ENCODE measurements at places on chromosomes 2 and 18.

GRCh38 chr18:2240311-2240705, 331.0 kb downstream of the METTL4 start:
- DNase-seq = no peak

- peak; percentile 25 for DNase-seq
Measured at GRCh38 chr18:58525517-58525916, 103.4 kb downstream of the ALPK2 start.

DNA sequence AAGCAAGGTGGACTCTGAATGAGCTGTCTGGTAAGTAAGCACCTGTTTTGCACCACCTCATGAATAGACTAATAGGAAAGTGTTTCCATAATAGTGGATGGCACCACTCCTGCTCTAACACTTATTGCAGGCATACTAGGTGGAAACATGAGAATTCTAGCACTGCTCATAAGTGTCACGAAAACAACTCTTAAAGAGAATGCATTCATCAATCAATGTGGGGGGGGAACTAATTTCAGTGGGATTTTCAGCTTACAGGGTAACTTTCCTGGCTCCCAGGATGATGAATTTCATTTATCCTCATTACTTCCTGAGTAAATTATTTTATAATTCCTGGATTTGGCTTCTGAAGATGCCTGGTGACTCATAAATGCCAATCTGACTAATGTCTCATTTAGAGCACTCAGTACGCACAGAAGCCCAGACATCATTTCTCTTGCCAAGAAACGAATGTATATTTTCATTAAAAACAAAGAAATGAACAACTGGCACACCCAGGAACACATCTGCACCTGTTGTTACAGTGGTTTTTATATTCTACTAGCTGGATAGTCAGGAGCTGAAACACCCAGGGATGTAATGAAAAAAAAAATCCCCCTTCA, 129.6 kb downstream of the PID1 start:
- no peak for DNase-seq

DNA sequence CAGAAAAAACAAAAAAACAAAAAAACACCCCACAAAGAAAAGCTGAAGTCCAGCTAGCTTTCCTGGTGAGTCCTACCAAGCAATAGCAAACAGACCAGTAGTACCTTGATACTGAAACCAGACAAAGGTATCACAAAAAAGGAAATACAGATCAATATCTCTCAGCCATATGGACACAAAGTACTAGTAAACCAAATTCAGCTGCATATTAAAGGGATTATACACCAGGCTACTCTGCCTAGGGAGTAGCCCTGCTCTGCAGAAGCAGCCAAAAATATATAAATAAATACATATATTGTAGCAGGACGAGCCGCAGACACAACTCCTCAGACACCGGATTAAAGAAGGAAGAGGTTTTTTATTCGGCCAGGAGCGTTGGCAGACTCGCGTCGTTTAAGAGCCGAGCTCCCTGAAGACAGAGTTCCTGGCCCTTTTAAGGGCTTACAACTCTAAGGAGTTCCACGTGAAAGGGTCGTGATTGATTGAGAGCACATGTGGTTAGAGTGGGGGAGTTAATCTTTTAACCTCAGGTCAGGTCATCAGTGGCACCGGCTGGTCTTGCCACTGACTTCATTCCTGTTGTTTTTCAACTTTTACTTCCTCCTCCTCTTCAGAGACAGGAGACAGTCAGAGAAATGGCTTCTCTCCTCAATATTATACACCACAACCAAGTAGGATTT, 38.4 kb upstream of the DTNB start:
- no peak for DNase-seq

- DNase-seq = no peak
Measured at GRCh38 chr2:54595999-54596902, 127.2 kb upstream of the EML6 start.

- no peak for DNase-seq
Measured at GRCh38 chr2:154549869-154550268, 148.6 kb upstream of the KCNJ3 start.

- DNase-seq = no peak
Measured at GRCh38 chr2:120734930-120735651, 577 bp upstream of the GLI2 start.

DNA sequence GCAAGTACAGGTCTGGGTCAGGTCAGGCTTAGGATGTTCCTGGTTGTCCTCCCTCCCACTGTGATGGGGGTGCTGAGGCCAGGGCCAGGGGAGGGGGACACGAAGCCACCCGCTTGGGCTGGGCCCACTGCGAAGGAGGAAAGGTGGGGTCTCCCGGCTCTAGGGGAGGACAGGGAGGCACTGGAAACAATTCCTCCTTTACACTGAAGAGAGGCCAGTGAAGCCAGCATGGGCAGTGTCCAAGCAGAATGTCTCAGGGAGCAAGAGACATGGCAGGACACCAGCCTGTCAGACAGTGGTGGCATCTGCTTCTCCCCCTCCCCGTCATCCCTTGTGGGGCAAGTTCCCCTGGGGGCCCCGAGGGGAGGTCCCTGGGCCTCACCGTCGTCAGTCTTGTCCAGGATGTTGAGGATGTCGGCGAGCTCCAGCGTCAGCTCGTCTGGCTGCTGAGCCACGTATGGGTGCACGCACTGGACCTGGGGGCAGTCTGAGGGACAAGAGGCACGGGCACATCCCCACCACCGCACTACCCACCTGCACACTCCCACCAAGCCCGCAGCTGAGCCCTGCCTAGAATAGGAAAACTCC, 10.8 kb downstream of the SNORC start:
- DNase-seq = no peak

GRCh38 chr2:10355471-10356438, 53.1 kb downstream of the HPCAL1 start:
- no peak for DNase-seq

GRCh38 chr2:213229814-213230213, 54.5 kb upstream of the SPAG16 start:
- no peak for DNase-seq

- DNase-seq = no peak
Measured at GRCh38 chr18:5729983-5730699, 165.2 kb downstream of the TMEM200C start.

DNA sequence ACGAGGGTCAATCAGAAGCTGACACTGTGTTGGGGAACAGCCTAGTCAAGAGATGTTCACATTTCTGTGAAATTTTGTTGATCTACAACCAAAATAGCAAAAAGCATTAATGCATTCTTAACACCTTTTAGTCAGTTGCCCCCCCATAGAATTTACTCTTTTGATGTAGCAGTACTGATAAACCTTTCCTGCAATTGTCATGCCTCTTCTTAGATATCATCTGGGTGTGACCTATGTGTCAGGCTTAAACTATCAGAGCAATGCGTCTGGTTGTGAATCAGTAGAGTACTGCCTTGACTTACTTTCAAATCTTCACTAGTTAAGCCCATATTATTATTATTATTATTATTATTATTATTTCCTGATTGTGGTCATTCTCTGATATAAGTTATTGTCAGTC, 61.9 kb downstream of the GREB1L start:
- no peak for DNase-seq

DNA sequence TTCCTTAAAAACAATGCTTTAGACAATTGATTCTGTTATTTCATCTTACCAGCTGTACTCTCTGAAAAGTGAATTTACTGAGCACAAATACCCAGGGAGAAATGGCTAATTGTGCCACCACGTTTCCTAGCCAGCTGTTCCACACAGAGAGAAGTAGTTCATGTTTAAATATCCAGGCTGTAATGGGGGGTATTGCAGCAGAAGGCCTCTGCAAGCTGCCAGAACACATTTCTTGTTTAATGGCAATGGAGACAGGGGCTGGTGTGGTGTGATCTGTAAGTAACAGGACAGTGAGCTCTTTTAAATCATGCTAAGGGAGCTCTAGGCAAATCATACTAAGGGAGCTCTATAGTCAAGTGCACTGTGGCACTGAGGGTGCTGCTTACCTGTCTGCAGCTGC, 809.2 kb downstream of the CNTNAP5 start:
- no peak for DNase-seq

GRCh38 chr2:239814861-239815601, 210.1 kb downstream of the NDUFA10 start:
- no peak for DNase-seq

GRCh38 chr2:234840336-234840735, 111.5 kb upstream of the SH3BP4 start:
- DNase-seq = peak; percentile 68

- DNase-seq = no peak
Measured at GRCh38 chr2:3571284-3571683, 3.8 kb upstream of the RPS7 start.

GRCh38 chr2:207621501-207622039, 3.6 kb downstream of the METTL21A start:
- no peak for DNase-seq

GRCh38 chr18:26631135-26631534, 82.8 kb upstream of the KCTD1 start:
- no peak for DNase-seq

DNA sequence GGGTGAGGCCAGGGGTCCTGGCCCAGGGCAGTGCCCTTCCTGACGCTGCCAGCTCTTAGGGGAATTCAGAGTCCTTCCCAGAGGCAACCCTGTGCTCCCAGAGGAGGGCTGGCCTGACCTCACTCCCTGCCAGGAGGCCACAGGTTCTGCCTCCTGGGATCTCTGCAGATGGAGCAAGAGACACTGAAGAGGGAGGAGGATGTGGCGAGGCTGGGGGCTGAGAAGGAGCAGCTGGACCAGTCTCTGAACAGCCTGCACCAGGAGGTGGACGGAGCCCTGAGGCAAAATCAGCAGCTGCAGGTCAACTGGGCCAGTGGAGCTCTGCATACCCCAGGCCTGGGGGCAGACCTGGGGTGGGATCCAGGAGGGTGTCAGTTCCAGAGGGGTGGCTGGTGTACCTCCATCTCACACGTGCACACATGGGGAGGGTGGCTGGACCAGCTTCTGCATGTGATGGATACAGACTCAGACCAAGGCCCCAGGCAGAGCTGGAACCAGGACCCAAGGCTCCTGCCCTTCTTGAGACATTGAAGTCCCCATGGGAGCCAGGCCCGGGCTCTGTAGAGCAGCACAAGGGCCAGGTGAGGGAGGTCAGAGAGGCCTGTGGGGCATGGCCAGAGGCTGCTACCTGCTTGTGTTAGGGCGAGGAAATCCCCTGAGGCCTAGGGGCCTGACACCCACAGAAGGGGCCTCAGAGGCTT, 9.7 kb upstream of the SNED1 start:
- no peak for DNase-seq

- no peak for DNase-seq
Measured at GRCh38 chr2:209788925-209789324, 17.3 kb downstream of the UNC80 start.

DNA sequence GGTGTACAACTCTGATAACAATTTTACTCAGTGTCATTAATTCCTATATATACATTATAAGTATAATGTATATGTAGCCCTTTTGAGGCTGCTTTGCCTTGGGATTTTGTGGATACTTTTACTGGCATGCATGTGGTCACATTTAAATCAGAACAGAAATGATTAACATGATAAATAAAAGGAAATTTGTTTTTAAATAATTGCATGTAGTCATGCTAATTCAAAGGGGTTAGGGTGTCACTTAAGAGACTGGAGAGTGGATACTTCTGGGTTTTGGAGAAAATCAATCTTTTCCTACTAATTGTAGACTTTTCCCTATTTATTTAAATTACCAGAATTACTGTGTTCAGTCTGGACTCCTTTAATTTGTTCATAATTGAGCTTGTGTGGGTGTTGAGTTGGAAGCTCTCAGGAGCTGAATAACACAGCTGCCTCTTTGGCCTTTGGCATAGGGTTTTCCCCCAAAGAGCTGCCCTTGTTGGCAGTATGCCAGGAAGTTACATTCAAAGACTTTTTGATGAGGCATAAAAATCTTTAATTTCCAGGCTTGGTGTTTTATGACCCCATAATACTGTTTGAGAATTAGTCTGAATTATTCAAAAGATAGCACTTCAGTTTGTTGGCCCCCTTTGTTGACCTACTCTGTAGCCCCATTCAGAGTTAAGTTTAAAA, 484.7 kb upstream of the NRP2 start:
- no peak for DNase-seq

DNA sequence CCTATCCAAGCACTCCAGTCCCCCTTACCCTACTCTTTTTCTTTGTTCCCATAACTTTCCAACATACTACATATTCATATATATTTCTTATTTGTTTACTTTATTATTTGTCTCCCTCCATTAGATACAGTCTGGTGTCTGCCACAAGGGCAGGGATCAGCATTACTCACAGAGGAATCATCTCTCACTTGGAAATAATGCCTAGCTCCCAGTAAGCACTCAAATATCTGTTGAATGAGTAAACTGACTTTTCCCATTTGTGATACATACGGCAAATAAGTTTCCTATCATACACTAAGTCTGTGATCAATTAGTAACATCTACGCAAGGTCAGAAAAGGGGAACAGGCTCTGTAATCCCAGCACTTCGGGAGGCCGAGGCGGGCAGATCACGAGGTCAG, 18.7 kb downstream of the C1D start:
- DNase-seq = peak; percentile 47

DNA sequence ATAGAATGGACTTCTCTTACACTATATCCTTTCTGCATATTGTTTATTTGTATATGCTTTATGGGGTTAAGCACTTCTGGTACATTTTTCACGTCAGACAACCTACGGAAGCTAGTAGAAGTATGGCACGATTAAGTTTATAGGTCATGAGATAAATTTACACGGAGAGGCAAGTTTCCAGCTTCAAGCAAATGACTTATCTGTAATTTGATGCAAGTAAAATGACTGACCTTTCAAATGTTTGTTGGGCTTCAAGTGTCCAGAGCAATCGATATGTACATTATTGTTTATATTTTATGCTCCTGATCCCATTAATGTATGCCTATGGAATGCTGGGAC, 97.5 kb upstream of the EFEMP1 start:
- DNase-seq = no peak

- DNase-seq = no peak
Measured at GRCh38 chr2:238970553-238971081, 122.7 kb downstream of the TWIST2 start.

- no peak for DNase-seq
Measured at GRCh38 chr18:26556573-26556972, 8.2 kb upstream of the KCTD1 start.

GRCh38 chr2:162100579-162100978, 26.6 kb upstream of the DPP4 start:
- no peak for DNase-seq

GRCh38 chr18:634551-635045, 22.9 kb upstream of the TYMS start:
- no peak for DNase-seq

- no peak for DNase-seq
Measured at GRCh38 chr2:32847734-32848133, 99.0 kb upstream of the LTBP1 start.

DNA sequence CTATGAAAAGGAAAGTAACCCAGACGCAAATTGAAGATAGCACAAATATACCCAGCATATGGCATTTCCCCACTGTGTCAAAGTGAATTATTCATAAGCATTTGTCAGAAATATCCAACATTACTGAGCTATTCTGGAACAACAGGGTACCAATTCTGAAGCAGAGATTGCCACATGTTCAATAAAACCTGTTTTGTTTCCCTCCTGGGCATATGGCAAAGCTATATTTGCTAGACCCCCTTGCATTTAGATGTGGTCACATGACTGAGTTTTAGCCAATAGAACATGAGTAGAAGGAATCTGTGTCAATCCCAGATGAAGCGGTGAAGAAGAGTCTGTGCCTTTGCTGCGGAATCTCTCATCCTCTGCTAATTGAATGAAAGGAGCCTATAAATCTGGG, 296.4 kb upstream of the DLGAP1 start:
- DNase-seq = no peak
